ENCODE measurements at places on chromosomes 4 and X.

GRCh38 chrX:147485207-147485606 is 426.5 kb upstream of the FMR1 start:
- DNase-seq: no peak

DNA sequence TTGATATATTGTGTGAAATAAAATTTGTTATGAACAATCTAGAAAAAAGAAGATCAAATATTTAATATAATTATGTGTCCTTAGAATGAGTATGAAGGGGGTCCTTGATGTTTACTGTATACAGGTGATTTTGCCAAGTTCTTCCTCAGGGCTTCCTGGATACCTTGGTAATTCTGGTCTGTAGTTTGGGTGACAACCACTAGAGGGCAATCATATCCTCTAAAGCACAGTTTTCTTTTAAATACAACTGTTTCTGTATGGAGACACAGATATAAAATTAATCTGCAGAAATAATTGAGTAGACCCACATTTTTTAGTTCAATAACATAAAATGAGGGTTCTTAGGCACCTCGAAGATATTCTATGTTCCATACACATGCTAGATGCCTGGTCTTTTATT is 157.7 kb downstream of the SPANXN1 start:
- DNase-seq: no peak

DNA sequence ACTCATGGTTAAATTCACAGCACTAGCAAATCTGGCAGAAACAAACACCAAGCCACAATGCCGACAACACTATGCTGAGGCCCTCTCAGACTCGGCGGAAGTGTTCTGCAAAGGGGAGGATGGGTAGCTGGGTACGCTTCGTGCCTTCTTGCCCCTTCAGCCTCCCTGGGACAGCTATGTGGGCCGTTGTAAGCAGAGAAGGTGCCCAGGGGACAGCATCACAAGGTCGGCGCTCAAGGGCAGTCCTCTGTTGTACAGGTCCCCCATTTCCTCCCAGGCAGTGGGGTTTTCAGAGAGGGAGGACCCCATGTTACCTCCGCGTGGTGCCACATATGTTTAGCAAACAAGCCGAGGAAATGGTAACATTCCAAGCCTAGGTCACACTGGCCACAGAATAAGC is 173.6 kb downstream of the AFAP1 start:
- no peak for DNase-seq

DNA sequence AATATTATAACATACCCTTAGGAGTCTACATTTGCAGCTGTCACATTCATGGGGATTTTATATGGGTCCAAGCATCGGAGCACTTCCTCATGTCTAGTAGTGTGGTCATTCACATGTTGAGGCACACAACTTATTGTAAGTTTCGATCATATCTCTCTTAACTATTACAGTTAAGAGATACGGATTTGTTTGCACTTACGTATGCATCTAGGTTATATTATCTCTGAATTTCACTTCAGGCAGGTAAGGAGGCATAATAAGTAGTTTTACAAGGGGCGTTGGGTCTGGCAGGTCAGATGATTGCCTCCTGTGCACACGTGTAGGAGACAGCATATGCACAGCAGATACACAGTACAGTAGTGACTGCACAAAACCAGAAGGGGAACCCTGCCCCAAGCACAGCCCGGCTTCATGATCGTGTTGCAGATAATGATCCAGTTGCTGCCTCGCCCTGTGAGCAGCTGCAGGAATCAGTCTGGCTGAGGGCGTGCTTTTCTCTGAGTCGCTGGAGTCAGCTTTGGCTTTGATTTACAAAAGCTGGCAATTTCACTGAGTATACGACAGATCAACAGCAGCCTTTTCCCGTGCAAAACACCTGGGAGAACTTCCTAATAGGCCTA is 302.9 kb upstream of the GATB start:
- DNase-seq: no peak

GRCh38 chrX:72276478-72276953 is 532 bp downstream of the RPS4X start:
- DNase-seq: no peak

DNA sequence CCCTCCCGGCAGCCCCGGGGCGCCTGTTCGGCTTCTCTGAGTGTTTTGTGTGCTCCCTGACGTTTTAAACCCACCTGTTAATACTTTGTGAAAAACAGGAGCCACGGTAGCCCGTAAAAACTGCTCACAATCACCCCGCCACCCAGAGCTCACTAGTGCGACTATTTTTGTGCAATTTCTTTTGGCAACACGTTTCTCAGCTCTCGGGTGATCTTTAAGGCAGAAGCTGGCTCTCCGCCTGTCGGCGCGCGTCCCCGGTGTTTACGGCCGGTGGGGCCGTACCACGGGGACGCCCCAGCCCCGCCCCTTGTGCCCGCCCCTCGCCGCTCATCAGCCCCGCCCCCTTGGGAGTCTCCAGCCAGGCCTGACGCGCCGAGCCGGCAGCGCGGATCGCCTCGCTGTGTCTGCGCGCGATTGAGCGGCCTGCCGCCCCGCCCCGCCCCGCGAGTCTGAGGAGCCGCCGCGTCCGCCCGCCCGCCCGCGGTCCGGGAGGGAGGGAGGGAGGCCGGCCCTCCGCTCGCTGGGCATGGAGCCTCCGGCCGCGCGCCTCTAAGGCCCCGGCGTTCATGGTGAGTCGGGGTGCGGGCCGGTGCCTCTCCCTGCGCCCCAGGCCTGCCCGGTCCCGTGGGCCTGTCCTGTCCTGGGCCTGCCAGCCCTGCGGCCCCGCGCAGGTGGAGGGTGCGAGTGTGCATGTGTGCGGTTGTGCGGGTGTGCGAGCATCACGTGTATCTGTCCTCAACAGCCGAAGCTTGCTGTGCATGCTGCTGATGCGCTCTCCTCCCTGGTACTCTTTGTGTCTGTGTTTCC is 56.2 kb upstream of the TADA2B start:
- no peak for DNase-seq

DNA sequence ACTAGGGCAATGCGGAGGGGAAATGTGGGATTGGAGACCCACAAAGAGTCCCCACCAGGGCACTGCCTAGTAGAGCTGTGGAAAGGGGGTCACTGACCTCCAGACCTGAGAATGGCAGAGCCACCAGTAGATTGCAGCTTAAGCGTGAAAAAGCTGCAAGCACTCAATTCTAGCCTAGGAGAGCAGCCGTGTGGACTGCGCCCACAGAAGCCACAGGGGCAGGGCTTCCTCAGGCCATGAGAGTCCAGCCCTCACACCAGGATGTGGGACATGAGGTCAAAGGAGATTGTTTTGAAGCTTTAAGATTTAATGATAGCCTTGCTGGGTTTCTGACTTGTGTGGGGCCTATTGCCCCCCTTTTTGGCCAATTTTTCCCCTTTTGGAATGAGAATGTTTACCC is 379.0 kb downstream of the INPP4B start:
- DNase-seq: no peak

GRCh38 chr4:99806545-99806944 is 10.1 kb upstream of the DAPP1 start:
- no peak for DNase-seq

GRCh38 chrX:149198980-149199732 is 305.9 kb downstream of the IDS start:
- no peak for DNase-seq

GRCh38 chr4:189162888-189163287 is 777.8 kb upstream of the FRG1 start:
- DNase-seq: no peak

DNA sequence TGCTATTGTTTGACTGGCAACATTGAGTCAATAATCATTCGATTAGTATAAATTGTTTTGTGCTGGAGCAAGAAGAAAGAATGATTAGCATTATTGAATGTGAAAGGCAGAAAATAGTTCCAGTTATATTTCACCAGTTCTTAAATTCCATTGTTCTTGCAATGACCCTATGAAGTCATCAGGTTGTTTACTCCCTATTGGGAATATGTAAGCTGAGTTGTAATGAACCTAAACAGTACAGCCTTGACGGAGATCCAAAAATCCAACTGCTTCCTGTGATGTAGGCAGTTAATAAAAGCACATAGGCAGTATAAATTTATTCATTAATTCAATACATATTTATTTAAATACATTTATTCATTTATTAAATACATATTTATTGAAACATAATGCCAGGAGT is 947.5 kb downstream of the PCDH7 start:
- no peak for DNase-seq

- no peak for DNase-seq
Measured at GRCh38 chr4:6660430-6660829, 19.9 kb downstream of the MRFAP1 start.

GRCh38 chr4:138686106-138686835 is 329.3 kb upstream of the NOCT start:
- DNase-seq: no peak

DNA sequence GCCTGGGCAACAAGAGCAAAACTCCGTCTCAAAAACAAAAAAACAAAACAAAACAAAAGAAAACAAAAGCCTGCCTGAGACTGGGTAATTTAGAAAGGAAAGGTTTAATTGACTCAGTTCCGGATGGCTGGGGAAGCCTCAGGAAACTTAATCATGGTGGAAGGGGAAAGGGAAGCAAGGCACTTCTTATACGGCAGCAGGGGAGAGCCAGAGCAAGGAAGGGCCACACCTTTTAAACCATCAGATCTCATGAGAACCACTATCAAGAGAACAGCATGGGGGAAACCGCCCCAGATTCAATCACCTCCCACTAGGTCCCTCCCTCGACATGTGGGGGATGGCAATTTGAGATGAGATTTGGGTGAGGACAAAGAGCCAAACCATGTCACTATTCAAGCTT is 122.2 kb downstream of the UBE2K start:
- DNase-seq: no peak

DNA sequence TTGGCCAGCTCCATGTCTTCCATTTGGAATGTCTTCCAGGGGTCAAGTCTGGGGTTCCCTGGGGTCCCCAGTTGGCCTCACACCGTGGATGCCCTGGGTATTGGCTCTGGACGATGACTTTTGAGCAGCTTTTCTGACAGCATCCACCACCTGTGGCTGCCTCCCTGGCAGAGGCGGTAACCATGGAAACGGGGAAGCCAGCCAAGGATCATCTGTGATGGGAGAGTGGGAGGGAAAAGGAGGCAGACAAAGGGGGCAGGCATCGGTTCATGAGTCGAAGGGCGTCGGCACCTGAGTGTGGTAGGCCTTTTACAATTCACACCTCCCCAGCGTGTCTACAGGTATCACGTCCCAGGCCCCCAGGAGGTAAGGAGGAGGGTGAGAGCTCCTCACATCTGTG is 152.2 kb downstream of the ASMT start:
- no peak for DNase-seq
